Stimulated activated CD8-positive, alpha-beta memory T cell treated with anti-CD3 and anti-CD28 coated beads, Interleukin-4, amount 100 ng/mL, for 48 hours (primary cell): ENCODE measurements at places on chromosomes 7 and 10.

GRCh38 chr7:50805447-50806125, 22.9 kb upstream of the GRB10 start:
- DNase-seq, result no peak

- no peak for DNase-seq
Observed at GRCh38 chr7:10315881-10316280, 657.8 kb upstream of the PHF14 start.

DNA sequence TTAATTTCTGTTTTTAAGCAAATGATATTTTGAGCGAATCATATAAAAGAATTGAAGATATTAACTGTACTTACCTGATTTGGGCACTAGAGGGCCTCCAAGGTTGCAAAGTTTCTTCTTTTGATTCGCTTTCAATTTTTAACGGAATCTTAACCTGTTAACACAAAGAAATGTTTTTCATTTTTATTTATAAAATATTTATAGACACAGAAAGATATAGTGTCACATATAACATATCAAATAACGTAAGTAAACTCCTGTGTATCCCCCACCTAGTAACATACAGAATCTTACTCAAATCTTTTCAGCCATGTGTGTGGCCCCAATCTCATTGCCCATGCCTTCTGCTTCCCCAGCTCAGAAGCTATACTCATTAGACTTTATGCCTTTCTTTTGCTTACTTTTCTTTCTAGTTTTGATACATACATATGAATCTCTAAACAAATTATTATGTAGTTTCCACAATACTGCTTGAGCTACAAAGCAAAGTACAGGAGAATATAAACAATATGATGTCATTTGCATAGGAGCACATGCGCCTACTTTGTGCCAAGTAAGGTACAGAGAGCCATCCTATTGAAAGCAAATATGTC, 49.5 kb upstream of the ZPBP start:
- DNase-seq, result no peak

- DNase-seq, result no peak
Observed at GRCh38 chr10:116913695-116914094, 64.4 kb downstream of the ENO4 start.

- no peak for DNase-seq
Observed at GRCh38 chr7:98168904-98169621, 42.2 kb upstream of the BHLHA15 start.

DNA sequence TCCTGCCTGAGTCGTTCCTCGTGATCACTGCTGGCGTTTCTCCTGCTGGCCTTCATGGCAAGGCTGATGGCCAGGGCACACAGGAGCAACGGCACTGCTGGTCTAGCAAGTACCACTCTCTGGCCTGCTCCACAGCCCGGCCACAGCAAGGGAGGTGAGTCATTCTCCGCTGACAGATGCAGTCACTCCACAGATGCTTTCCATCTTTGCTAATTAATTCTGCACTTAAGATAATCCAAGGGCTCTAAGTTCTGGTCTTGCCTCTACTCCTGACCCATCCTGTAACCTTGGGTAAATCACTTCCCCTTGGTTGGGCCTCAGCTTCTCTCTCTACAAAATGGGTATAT, 244.4 kb downstream of the RPS24 start:
- DNase-seq, result no peak

DNA sequence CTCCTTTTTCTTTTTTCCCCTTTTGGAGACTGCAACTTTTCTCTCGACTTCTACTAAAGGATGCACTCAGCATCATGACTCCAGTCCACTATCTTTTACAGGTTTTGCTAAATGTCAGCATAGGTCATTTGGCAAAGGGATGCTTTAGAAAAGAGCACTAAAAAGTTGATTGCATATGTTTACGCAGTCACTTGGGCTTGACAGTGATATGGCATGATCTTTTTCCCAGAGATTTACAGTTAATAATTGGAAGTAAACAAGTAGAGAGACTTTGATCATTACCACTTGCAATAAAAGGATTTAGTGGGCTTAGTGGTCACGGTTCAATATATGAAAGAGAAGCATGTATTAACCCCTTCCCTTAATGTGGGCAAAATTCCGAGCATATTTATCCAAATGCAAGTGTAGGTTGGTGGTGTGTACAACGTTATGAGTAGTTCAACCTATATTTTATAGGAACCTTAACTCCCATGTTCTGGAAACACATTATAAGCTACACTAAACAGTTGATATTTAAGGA, 1.8 kb downstream of the BMI1 start:
- no peak for DNase-seq

DNA sequence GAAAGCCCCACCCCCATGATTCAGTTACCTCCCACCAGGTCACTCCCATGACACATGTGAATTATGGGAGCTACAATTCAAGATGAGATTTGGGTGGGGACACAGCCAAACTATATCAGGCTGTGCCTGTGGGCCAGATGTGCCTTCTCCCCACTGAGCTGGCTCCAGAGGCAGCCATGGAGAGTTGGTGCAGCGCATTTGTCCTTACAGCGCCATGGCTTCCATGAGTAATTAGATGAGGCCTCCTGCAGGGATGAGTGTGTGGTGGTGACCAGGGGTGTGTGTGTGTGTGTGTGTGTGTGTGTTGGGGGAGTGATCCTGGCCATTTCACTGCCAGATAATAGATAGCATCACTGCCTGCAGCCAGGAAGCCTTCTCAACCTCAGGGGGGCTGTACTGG, 94.6 kb downstream of the FANK1 start:
- DNase-seq, result no peak

- no peak for DNase-seq
Observed at GRCh38 chr10:30505543-30506298, 71.7 kb downstream of the MAP3K8 start.

GRCh38 chr10:129102906-129103693, 363.9 kb upstream of the MGMT start:
- no peak for DNase-seq

GRCh38 chr10:43825421-43825820, 176.7 kb upstream of the ZNF32 start:
- DNase-seq, result no peak

- DNase-seq, result no peak
Observed at GRCh38 chr10:44591911-44592310, 207.0 kb upstream of the CXCL12 start.

GRCh38 chr10:90180886-90181691, 479.7 kb downstream of the KIF20B start:
- DNase-seq, result no peak

DNA sequence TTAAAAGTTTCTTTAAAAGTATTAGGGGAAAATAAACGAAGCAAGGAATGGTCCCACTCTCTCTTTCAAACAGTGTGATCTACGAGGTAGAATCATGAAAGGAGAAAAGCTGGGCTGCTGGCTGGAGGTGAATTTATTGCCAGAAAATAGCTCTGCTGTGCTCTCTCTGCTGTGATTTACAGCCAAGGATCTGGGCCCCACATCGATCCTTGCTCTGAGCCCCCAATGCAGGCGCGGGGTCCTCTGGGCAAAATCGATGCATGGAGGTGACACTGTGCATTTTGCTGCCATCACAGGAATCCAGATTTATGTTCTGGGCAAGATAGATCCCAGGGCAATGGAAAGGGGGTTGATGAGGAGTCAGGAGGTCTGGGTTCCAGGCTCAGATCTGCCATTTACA, 91.0 kb upstream of the GPR26 start:
- no peak for DNase-seq

GRCh38 chr7:123682690-123683089, 27.0 kb downstream of the LMOD2 start:
- DNase-seq, result no peak

DNA sequence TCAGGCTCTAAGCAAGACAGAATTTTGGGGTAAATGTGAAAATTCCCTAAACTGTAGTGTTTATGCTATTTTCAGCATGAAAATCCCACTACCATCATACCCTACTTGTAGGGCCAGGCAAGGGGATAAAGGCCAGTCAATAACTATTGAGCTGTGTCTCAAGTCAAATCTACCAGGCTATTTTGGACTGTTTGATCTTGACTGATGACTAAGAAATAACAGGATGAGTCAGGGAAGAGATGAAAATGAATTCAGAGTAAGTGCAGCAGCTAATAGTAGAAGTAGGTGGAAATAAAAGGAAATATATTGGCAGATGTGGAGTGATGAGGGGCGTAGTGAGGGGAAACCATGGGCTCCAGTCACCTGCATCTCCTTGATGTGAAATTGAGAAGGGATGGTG, 225.8 kb upstream of the PHYHIPL start:
- DNase-seq, result no peak

GRCh38 chr7:47444376-47445098, 137.4 kb downstream of the TNS3 start:
- DNase-seq, result no peak

DNA sequence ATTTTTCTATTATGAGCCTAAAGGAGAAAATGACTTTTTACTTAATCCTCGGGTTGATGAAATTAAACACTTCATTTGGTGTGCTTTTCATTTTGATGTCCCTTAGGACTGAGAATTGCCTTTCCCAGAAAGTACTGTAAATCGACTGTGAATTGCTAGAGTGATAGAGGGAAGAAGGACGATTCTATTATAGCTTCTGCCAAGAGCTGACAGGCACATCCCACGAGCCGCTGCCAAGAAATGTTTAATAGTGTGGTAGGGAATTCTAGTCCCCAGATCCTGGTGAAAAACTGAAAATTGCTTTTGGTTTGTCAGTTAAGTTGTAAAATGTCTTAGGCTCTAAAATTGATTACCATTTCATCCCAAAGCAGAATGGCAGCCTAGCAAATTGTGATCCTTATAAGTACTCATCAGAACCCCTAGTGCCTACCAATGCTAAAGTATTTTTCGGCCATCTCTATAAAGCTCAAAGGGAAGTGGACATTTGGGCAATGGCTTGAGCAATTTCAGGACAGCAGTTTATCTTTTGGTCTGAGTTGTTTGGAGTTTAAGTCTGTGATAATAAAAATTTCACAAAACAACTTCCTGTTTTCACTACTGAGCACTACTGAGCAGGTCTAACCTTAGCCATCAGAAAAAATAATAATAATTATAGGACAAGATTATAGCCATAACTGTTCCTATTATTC, 44.6 kb upstream of the HYCC1 start:
- DNase-seq, result no peak

- DNase-seq, result no peak
Observed at GRCh38 chr7:146826329-146826728, 709.7 kb downstream of the CNTNAP2 start.

DNA sequence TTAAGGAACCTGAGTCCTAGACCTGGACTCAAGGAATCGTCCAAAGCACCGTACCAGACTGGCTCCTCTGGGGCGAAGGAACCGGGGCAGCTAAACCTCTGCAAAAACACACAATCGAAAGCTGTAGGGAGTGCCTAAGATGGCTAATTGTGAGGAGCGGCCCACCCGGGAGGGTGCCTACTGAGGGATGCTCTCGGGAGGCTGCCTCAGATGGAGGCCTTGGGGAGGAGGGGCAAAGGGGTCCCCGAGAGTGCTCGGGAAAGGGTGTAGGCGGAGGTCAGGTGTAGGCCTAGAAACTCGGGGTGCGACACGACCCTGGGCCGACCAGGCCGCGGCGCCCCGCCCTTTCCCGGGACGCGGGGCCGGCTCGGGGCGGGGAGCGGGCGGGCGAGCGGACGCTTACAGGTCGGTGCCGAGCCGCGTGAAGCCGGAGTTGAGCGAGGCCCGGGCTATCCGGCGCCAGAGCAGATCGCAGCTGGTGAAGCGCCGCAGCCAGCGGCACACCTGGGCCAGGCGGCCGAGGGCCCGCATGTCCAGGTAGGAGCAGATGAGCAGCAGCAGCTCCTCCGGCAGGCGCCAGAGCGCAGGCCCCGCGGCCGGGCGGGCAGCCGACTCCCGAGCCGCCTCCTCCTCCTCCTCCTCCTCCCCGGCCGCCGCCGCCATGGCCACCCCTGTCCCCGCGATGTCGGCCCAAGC, 844 bp downstream of the FBXW4 start:
- DNase-seq, result peak; percentile 76

DNA sequence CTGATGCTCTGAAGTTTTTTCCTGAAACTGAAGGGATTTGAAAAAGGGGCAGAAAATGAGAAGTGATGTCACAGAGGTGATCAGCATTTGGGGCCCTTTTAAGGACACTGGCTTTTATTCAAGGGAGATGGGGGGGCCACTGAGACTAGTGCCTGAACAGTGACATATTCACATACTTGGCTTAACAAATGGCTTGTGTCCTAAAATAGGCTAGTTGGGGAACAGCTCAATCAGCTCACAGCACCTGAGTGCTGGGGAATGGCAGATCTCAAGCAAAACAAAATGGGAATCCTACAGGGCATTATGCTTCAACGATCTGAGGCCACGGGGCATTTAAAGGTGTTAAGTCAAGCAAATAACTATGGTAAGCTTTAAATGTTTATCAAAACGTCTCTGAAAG, 90.1 kb downstream of the UBE2H start:
- no peak for DNase-seq

DNA sequence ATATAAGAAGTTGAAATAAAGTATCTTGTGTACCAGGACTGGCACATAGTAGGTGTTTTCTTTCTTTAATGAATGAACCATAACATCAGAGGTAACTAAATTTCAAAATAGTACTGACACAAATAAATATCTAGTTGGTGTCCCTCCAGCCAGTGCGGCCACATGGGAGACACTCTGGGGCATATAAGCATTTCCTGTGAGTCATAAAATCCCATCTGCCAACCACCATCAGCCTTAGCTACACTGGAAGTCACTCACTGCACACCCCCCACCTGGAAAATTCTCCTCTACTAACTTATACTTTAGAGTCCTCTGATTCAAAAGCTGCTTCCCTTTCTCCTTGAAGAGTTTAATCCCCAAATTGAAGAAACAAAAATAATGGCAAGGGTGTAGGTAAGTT, 32.5 kb downstream of the DYDC1 start:
- no peak for DNase-seq

- no peak for DNase-seq
Observed at GRCh38 chr10:3861795-3862194, 76.8 kb upstream of the KLF6 start.

DNA sequence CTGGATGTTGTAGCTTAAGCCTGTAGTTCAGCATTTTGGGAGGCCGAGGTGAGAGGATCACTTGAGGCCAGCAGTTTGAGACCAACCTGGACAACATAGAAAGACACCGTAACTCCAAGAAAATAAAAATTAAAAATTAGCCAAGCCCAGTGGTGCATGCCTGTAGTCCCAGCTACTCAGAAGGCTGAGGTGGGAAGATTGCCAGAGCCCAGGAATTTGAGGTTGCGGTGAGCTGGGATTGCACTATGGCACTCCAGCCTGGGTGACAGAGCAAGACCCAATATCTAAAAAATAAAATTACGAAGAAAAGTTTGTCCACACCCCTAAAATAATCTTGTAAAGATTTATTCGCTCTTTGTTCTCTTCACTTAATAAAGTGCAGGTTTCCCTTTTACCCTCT, 951.0 kb downstream of the TYW1 start:
- no peak for DNase-seq

- DNase-seq, result no peak
Observed at GRCh38 chr10:131935260-131935659, 34.5 kb downstream of the PPP2R2D start.

DNA sequence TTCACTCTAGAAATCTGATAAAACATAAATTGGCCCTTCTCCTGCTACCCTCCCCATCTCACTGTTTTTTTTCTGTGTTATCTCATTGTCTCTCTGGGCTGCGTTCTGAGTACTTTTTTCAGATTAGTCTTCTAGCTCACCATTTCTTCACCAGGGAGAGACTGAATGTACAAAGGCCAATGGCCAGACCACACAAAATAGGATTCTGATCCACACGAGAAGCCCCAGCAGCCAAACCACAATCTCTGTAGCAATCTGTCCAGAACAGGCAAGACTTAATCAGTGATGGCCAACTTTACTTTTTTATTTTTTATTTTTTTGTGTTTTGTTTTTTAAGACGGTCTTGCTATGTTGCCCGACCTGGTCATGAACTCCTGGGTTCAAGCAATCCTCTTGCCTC, 55.9 kb upstream of the PAPSS2 start:
- DNase-seq, result no peak

- no peak for DNase-seq
Observed at GRCh38 chr7:67401492-67401891, 404.9 kb downstream of the TYW1 start.
